ENCODE measurements at places on chromosomes 4 and X.

GRCh38 chr4:174214101-174214878 is 69.2 kb downstream of the FBXO8 start:
- DNase-seq: no peak

- no peak for DNase-seq
Observed at GRCh38 chrX:133988010-133988409, 2.6 kb upstream of the GPC3 start.

DNA sequence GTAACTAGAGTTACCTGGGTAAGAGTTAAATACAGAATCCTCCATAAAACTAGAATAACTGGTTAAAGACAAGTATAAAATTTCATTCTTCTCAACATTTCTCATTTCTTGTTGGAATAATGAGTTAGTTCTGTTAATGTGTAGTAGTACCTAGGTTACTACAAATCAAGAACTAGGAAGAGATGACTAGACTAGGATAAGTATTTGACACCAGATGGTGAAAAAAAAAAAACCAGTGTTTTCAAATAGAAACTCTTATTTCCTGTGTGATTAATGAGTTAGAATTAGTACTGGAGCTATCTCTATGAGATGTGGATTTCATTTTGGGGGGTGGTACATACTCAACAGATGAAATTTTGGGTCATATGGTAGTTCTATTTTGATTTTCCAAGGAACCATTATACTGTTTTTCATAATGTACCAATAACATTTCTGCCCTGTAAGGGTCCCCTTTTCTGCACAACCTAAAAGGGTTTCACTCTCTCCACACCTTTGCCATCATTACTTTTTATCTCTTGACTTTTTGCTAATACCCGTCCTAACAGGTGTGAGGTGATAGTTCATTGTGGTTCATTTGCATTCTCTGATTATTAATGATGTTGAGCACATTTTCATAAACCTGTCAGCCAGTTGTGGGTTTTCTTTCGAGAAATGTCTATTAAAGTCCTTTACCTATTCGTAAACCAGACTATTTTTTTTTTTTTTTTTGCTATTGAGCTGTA is 1.7 kb upstream of the VCX start:
- DNase-seq: no peak

DNA sequence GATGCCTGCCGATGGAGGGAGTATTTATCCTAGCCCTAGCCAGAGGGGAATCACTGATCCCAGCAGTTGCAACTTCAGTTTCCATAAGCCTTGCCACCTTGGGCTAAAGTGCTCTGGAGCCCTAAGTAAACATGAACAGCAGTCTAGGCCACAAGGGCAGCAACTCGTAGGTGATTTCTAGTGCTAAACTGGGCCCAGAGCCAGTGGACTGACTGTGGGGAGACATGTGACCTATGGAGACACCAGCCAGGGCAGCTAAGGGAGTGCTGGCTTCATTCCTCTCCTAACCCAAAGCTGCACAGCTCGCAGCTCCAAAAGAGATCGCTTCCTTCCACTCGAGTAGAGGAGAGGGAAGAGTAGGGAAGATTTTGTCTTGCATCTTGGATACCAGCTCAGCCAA is 120.8 kb upstream of the MAGEA10 start:
- no peak for DNase-seq

DNA sequence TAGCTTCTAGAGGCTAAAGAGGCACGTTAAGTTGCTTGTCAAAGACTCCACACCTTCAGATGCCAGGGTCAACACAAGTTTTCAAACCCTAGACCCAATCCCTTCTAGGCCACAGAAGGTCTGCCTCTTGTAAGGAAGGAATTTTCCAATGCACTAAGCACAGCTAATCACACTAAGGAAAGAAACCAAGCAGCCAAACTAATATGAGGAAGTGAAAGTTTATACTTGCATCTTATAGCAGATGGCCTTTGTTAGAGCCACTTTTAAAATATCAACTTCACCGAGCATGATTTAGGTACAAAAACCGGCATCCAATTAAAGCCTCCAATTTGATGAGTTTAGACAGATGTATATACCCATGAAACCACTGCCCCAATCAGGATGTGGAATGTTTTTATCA is 9.9 kb downstream of the FHL1 start:
- DNase-seq: no peak

DNA sequence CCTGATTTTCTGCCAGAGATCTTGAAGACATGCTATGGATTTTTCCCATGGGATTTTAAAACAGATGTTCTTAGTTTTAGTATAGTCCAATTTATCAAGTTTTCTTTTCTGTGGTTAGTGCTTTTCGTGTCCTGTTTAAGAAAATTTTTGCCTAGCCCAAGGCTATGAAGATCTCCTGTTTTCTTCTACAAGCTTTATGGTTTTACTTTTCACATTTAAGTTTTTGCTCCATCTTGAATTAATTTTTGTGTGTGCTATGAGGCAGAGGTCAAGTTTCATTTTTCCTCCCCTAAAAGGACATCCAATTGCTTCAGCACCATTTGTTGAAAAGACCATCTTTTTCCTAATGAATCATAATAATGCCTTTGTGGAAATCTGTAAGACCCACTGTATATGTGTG is 65.6 kb downstream of the POLR2B start:
- DNase-seq: no peak

GRCh38 chr4:137881641-137882040 is 349.3 kb upstream of the PCDH18 start:
- DNase-seq: no peak

- no peak for DNase-seq
Observed at GRCh38 chr4:151772274-151772673, 11.5 kb upstream of the GATB start.

DNA sequence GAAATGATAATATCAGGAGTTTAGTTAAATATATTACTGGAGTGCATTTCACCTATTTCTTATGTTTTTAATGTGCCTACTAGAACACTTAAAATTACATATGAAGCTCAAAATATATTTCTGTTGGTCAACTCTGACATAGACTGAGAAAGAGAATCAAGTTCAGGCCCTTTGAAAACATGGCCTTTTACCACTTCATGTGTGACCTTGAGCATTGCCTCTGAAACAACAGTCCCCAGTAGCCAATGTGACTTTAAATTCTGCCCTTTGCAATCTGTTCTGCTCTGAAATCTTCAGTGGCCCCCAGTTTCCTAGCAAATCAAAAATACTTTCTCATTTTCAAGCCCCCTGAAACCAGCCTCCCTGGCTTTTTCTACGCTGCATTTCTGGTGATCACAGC is 50.1 kb upstream of the TBC1D14 start:
- DNase-seq: no peak

- DNase-seq: no peak
Observed at GRCh38 chr4:116501954-116502353, 583.4 kb downstream of the TRAM1L1 start.

DNA sequence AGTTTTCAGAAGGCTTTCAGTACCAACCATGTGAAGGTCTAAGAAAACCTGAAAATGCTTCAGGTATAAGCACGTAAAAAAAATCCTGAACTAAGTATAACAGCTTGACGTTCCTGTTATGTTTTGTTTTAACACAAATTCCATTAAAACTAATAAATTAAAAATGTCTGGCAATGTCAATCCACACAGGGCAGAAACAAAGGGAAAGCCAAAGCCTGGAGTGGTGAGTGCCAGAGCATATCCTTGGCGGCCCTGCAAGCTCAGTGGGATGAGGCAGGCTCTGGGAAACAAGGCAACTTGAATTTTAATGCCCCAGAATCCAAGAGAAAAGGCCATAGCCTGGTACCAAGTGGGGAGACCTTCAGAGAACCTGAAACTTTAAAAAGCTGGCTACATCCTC is 78.2 kb downstream of the EPHA5 start:
- DNase-seq: no peak

DNA sequence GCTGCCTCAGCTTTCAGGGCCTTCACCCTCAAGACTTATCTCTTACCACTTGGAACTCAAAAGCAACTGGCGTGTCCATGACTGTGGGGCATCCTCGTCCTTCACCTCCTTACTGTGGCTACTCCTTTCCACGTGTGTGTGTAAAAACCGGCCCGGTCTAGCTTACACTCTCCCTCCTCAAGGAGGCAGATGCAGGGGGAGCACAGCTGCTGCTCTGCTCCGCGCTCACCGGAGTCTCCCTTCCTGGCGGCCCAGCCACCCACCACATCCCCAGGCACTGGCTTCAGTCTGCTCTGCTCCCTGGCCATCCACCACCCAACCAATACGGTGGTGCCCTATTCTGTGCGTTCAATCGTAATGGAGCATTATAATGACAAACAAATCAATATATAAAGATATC is 8.3 kb downstream of the RNF212 start:
- no peak for DNase-seq

- no peak for DNase-seq
Observed at GRCh38 chr4:113998079-113998478, 18.6 kb upstream of the ARSJ start.

- DNase-seq: no peak
Observed at GRCh38 chr4:163233321-163233720, 66.6 kb upstream of the NAF1 start.

DNA sequence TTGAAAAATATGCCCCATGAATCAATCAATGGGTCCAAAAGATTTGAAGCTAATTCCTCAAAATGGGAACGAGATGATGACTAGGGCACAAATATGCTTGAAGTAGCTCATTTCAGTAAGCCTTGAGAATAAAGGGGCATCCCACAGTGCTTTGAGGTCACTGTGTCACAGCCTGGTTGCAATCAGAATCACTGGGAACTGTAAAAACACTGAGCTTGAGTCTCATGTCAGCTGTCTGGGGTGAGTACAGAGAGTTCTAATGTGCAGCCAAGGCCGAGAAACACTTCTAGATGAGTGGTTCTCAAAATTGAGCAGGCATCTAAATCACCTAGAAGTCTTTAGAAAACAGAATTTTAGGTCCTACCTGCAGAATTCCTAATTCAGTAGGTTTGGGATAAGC is 120.5 kb upstream of the EGFL6 start:
- no peak for DNase-seq

GRCh38 chr4:151888367-151888866 is 127.6 kb upstream of the GATB start:
- no peak for DNase-seq

- no peak for DNase-seq
Observed at GRCh38 chr4:174928174-174928573, 10.0 kb downstream of the ADAM29 start.

DNA sequence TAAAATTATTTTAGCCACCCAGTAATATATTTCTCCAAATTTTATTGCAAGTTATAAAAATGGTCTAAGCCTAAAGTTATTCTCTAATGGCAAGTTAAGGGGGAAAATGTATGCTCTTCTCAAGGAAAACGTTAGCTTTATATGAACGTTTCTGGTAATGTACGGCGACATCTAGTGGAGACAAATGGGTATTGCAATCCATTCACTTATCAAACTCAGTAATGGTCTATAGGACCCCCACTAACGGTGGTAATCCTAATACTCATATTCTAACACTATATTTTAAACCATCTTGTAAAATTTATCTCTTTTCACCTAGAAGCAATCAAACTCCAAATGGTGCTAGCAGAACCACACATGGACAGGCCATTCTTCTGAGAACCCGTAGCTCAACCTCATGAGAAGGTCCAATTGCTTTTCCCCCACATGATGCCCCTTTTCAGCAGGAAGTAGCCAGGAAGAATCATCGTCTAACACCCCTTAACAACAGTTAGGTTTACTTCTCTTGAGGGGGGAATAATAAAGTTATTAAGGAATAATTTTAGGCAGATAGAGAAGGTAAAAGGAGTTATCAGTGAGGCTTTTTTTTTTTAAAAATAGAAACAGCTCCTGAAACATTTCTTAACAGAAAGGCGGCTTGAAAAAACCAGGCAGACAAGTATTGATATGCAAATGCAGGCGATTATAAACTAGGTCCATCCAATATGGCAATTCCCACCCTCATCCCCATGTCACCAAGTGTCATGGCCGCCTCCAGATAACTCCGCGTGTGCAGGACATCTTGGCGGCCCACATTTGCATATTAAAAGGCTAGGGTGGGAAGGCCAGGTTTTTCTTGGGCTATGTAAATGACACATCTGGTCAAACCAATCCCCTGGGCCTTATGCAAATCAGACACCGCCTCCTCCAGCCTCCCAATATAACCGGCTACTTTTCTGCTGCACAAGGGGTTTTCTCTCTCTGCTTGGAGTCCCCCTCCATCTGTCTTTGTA is 35.0 kb downstream of the NUDT11 start:
- DNase-seq: no peak

DNA sequence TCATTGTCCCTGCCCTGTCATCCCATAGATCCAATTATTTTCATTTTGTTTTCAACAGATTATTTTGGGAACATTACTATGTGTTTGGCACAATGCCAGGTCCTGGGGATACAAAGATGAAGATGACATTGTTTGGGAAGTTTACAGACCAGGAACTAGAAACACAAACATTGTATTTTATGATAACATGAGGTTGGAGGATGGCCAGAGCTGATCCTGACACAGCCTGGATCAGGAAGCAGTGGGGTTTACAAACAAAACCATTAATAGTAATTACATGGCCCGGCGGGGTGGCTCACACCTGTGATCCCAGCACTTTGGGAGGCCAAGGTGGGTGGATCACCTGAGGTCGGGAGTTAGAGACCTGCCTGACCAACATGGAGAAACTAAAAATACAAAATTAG is 29.9 kb downstream of the CLRN2 start:
- DNase-seq: no peak

DNA sequence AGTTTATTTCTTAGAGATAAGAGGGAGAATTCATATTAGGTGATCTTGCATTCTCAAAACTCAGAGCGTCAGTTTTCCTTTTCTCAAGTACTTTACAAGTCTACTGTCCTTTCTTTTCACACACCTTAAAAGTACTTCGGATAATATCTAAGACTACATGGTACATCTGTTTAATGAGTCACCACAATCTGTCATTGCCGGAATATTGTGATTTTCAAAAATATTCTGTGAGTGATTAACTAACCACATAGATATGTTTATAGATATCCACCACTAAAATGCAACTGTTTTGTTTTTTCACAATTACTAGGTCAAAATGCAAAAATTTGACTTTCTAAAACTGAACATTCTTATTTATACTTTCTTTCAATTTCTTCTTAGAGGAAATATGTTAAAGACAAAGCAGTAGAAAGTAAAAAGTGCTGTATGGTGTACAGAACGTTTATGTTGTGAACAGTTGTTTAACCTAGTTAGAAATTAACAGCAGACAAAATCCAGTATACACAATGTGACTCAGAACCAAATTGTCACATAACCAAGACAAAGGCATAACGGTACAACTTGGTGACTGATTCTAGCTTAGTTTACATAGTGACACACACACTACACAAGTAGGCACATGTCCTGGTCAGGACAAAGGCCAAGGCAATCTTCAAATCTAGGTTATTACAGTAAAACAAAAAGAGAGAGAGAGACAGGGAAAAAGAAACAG is 482.9 kb downstream of the NAF1 start:
- DNase-seq: no peak

- no peak for DNase-seq
Observed at GRCh38 chrX:15505101-15505500, 4.5 kb downstream of the BMX start.

DNA sequence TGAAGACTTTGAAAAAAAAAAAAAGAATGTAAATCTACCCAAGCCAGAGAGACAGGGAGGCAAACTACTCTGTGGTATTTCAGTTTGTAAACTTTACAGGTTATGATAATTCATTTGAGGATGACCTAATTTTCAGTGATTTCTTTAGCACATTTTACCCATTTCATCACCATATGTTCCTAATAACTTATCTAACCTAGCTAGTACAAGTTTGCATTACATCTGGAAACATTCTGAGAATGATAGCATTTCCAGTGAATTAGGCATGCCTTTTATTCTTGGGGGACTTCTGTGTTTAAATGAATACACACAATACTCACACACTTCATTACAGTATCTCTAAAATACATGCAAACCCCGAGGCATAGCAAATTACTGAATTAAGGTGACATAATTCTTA is 1055.5 kb downstream of the PCDH18 start:
- DNase-seq: no peak

GRCh38 chr4:113524096-113524495 is 237.4 kb downstream of the CAMK2D start:
- DNase-seq: no peak

- no peak for DNase-seq
Observed at GRCh38 chr4:1793496-1793840, 375 bp downstream of the FGFR3 start.
